ENCODE measurements at places on chromosomes 4 and X.

- no peak for DNase-seq
Measured at GRCh38 chr4:53365121-53365485, 758 bp downstream of the SCFD2 start.

GRCh38 chrX:19792412-19792811 lies 95.0 kb downstream of the SH3KBP1 start:
- DNase-seq, result no peak

GRCh38 chrX:107978707-107979307 lies 3.4 kb downstream of the TEX13B start:
- no peak for DNase-seq

DNA sequence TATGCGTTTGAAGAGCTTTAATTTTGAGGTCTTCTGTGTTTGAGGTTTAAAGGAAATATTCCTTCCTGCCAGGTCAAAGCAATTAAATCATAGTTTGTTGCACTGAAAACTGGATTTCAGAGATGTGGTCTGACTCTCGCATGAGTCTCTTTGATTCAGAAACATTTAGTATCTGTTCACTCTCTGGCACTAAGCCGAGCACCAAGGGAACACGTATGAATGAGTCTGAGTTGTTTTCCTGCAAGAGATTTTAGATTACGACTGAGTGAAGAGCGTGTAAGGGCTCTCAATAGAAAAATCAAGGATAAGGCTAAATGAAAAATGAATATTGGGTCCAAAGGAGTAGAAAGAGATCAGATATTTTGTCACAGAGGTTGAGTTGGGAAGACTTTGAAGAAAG lies 875.4 kb upstream of the PRKX start:
- DNase-seq, result no peak

DNA sequence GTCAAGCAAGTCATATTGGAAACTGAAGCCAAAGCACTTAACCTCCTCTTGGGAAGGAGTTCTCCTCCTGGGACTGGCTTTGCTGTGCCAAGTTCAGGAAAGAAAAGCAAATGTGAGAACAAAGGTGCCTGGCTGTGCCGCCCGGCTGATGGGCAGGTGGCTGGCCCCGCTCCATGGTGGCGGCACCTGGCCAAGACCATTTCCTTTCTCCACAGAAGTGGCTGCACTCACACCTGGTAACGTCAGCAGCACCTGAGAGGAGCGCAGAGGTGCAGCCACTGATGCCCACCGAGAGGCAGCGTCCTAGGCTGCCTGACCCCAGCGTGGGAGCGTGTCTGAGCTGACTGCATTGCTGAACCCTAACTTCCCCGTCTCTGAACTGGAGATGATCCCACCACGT lies 54.3 kb downstream of the DCTD start:
- DNase-seq, result no peak

GRCh38 chr4:80103629-80104028 lies 30.6 kb upstream of the ANTXR2 start:
- no peak for DNase-seq

- no peak for DNase-seq
Measured at GRCh38 chrX:12065251-12065650, 73.0 kb upstream of the FRMPD4 start.

DNA sequence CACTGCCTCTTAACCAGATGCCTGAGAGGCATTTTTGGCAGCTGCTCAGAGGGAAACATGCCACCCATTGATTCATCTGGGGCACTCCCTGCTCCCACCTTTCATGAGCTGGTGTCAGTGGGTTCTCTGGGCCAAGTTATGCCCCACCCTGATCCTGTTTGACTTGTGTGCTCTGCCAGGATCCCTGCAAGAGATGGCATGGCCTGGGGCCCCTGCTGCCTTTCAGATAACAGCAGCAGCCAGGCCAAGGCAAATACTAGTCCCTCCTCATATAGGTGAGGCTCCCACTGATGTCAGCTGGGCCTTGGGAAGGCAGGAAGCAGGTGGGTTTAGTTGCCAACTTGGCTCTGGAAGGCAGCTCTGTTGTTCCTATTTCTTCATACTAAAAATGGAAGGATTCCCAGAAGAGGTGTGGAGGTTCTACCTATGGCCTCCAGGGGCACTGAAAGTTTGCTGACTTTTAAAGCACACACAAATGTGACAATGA lies 192.9 kb upstream of the RBPJ start:
- no peak for DNase-seq

GRCh38 chr4:78020677-78021076 lies 36.4 kb upstream of the FRAS1 start:
- no peak for DNase-seq

- no peak for DNase-seq
Measured at GRCh38 chrX:150849996-150850720, 48.3 kb downstream of the CD99L2 start.

GRCh38 chr4:91488946-91489345 lies 814.8 kb upstream of the GRID2 start:
- DNase-seq, result no peak

DNA sequence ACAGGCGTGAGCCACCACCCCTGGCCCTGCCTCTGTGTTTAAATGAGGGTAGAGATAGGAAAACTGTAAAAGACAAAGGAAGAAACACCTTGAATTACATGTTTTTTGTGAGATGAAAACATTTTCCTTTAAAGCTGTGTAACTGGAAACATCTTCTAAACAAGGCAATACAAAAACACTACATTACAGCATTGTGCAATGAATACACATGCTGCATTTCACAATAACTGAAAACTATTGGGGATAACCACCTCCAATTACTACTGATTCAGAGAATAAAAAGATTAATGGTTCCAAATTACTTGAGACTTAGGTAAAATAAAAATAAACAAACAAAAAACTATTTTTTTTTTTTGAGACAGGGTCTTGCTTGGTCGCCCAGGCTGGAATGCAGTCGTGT lies 7.6 kb upstream of the OGT start:
- DNase-seq, result no peak

GRCh38 chr4:137632842-137633241 lies 100.5 kb upstream of the PCDH18 start:
- DNase-seq, result no peak

DNA sequence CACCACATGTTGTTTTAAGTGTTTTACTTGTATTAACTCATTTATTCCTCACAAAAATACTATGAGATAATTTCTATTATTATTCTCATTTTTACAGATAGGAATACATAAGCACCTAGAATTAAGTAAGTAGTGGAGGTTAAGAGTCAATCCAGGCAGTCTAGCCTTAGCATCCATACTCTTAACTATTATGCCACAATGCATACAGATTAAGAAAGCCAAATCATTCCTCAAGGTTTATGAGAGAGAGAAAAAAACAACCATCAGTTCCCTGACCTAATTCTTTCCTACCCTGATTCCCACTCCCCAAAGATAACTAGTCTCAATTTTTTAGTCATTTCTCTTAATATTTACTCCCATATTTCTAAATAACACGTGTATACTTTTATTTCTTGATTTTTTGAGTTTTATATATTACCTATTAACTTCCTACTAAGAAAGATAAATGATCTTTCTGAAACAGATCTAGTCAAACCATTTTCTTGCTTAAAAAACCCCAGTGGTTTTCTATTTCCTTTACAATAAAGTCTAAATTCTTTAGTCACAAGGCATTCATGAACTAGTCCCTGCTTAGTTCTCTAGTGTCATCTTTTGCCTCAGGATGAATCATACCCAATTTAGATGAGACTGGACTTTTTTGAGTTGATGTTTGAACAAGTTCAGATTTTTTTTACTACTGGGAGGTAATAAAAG lies 16.0 kb downstream of the UBA6 start:
- no peak for DNase-seq

GRCh38 chr4:173834151-173834550 lies 304.1 kb upstream of the HAND2 start:
- no peak for DNase-seq

DNA sequence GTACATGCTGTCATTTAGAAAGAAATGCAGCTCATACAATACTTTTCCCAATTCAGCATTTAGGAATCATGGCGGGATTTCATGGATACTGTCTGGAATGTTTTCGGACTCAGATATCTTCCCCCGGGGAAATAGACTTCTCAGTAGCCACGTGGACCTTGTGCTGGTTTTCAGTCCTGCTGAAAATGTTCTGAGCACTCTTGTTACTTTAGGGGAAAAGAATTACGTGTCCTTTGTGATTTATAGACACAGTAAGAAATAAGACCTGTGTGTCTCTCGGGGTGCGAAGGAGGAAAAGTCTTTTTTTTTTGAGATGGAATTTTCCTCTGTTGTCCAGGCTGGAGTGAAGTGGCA lies 3.8 kb downstream of the CD99 start:
- no peak for DNase-seq

DNA sequence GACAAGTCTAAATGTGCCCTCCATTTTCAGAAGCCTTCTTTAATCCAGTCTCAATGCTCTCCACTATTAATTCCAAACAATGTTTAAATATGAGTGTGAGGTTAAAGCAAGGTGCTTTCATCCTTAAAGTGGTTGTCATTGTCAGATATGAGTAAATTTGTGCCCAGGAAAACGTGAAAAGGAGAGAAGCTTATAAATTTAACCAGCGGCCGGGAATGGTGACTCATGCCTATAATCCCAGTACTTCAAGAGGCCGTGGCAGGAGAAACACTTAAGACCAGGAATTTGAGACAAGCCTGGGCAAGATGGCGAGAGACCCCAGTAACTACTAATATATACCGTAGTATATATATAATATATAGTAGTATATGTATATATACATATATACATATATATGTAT lies 270.0 kb downstream of the ARHGAP24 start:
- DNase-seq, result no peak

DNA sequence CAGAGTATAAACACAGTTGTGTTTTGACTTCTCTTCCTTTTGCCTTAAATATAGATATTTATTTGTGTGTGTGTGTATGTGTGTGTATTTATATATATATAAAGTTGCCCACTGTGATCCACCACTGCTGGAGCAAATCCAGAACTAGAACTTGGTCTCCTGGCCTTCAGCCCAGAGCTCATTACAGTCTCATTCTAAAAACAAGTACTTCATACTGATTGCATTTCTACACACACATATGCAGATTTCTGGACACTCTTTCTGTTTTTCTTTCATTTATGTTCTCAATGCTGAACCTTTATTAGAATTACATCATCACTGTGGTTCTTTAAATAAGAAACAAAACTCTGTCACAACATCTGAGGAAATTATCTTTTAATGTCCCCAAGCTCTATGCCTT lies 381 bp downstream of the TXK start:
- no peak for DNase-seq
